Vagina (tissue), 2 donors: ENCODE measurements at places on chromosomes 3 and 15.

DNA sequence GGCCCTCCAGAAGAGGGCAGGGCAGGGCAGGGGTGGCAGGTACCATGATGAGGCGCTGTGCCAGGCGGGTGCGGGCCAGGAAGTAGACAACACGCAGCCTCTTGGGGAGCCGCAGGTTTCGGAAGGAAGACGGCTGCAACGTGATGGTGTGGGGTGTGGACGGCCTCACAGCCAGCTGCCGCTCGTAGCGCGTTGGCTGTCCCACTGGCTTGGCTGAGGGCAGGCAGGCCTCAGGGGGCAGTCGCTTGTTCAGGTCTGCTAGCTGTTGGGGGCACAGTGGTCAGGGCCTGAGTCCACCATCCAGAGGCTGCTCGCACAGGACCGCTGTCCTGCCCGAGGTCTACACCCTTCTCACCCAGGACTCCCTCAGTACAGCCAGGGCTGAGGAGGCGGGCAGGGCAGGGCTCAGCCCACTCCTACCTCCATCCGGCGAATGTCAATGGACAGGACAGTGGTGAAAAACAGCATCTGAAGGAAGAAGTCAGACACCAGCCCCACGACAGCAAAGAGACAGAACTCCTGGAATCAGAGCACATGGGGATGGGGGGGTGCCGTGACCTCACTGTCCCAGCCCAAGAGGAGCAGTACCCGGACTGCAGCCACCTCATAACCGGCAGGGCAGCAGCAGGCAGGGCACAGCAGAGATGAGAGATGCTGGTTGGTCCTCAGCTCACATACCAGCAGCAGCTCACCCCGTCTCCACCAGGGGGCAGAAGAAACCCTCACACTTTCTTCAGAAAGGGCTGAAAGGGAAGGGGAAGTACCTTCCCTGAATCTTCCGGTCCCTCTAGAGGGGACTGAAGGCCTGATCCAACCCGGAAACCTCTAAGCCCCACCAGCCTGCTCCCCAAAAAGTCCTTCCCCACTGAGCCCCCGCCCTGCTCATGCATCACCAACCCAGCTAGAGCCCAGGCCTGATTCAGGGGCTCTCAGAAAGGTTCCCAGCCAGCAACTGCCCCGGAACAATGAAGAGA lies 40.0 kb downstream of the PTPN23 start:
- no peak for DNase-seq
- peaks cover 41% of the 10 kb centered on the region for H3K36me3 ChIP-seq
- H3K27ac ChIP-seq, result peak overlapping the region; percentile 81
- peaks cover 17% of the 10 kb centered on the region for H3K4me1 ChIP-seq
- no peaks in the 10 kb centered on the region for H3K27me3 ChIP-seq
- H3K4me3 ChIP-seq, result no peak overlapping the region

DNA sequence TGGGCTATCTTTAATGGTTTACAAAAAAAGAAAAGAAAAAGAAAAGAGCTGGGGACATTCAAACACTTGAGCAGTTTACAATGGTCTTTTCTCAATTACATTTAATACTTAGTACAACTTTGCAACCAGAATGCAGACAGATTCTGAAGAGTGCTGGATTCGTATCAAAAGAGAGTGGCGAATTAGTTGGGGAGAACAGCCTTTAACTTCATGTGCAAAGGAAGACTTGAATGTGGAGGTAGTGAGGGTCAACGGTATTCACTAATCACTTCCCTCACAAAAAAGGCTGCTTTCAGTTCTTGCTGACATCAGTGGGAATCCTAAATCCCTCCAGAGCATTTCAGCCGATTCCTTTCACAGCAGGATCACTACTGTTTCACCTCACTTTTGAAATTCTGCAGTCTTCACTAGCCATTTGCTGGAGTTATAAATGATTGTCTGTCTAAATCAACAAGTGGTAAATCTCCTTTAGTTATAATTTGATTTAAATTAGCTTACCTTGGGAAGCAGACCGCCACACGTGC lies 323.0 kb upstream of the SEMA6D start:
- DNase-seq, result no peak
- H3K4me3 ChIP-seq, result no peak overlapping the region
- no peaks in the 10 kb centered on the region for H3K36me3 ChIP-seq
- H3K27me3 ChIP-seq, result no peaks in the 10 kb centered on the region
- no peaks in the 10 kb centered on the region for H3K4me1 ChIP-seq
- H3K27ac ChIP-seq, result no peak overlapping the region

DNA sequence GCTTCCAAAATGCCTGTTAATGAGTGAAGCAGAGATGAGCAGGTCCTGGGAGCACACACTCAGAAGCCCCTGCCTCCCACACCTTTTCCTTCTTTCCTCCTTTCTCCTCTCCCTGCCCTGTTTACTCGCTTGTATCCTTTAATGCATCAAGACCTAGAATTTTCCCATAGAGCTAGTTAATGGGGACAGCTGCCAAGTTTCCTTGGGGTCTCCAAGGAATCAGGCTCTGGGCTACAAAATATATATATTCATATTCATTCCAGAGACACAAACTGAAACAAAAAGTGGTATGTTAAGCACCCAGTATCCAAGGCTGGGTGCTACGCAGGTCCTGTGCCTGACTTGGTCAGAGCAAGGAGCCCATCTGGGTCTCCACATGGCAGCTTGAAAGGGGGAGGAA lies 235.6 kb downstream of the MYRIP start:
- H3K36me3 ChIP-seq, result no peaks in the 10 kb centered on the region
- no peak overlapping the region for H3K4me3 ChIP-seq
- H3K4me1 ChIP-seq, result no peaks in the 10 kb centered on the region
- H3K27me3 ChIP-seq, result no peaks in the 10 kb centered on the region
- H3K27ac ChIP-seq, result no peak overlapping the region

DNA sequence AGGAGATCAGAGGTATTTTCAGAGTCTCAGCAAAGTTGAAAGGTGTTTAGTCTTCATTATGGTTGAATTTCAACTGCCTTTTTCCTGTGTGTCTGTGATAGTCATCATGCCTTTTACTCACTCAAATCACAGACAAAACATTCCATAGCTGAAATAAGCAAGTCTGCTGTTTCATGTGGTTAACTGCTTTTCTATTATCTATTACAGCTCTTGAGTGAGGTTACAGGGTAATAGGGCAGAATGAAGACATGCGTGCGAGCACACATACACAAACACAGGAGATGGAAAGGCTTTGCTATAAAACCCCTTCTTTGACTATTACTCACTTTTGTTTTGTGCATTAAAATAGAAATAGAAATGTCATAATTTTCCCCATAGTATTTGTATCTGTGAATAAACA lies 192.6 kb upstream of the RARB start:
- H3K27ac ChIP-seq, result no peak overlapping the region
- H3K4me3 ChIP-seq, result no peak overlapping the region
- no peak for DNase-seq
- no peaks in the 10 kb centered on the region for H3K27me3 ChIP-seq

DNA sequence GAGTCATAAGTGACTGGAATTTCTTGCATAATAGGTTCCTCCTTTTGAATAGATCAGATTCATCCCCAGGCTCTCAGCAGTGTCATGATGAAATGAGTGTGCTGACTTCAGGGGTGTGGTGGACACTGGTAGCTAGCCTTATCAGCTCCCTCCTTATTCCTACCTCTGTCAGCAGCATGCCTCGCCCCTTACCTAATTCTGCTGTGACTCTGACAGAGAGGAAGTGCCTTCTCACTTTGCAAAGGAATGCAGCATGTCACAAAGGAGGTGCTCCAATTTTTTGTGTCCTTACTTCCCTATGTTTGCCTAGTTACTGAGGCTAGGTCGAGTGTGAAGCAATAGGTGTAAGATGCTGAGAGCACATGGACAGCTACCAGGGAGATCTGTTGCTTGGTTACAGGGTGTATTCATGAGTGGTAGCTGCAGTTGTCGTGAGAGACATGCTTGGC lies 90.6 kb downstream of the TNFAIP8L3 start:
- no peaks in the 10 kb centered on the region for H3K27me3 ChIP-seq
- no peak overlapping the region for H3K4me3 ChIP-seq
- no peaks in the 10 kb centered on the region for H3K36me3 ChIP-seq
- no peak overlapping the region for H3K27ac ChIP-seq
- no peak for DNase-seq

GRCh38 chr3:107978131-107979055 lies 112.4 kb downstream of the CD47 start:
- H3K36me3 ChIP-seq, result no peaks in the 10 kb centered on the region
- H3K27me3 ChIP-seq, result no peaks in the 10 kb centered on the region
- H3K4me3 ChIP-seq, result no peak overlapping the region
- no peak for DNase-seq
- no peak overlapping the region for H3K27ac ChIP-seq
- peaks cover 9% of the 10 kb centered on the region for H3K4me1 ChIP-seq

GRCh38 chr3:194607592-194608389 lies 25.4 kb downstream of the TMEM44 start:
- H3K4me1 ChIP-seq, result no peaks in the 10 kb centered on the region
- no peak overlapping the region for H3K27ac ChIP-seq
- DNase-seq, result no peak
- no peaks in the 10 kb centered on the region for H3K27me3 ChIP-seq
- no peaks in the 10 kb centered on the region for H3K36me3 ChIP-seq

DNA sequence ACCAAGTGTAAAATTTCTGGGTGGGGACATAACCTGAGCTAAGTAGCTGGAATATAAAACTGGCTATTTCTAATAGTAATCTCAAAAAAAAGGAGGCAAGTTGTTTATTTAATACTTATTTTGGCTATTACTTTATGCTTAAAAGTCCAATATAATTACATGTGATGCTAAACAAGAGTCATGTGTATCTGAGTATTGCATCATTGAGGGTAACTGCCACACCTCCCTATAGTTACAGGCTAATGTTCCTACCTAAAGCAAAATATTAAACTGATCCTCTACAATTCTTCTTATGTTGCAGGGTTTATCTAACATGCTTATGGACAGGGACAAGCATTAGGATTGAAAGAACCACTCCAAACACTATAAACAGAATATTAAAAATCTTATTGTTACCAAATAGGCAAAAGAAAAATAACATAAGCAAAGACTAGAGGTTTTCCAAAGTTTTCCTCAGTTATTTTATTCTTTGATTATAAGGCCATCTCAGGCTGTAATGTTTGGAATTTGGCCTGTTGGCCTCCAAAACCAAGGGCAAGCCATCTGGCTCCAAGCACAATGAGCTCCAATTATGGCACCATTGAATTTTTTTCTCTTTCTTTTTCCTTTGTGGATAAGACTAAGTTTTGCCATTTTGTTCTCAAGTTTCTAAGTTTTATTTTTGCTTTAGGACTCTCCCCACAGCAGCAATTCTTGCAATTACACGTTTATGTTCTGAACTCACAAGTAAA lies 75.8 kb upstream of the ABI3BP start:
- peaks cover 34% of the 10 kb centered on the region for H3K4me1 ChIP-seq
- no peaks in the 10 kb centered on the region for H3K27me3 ChIP-seq
- H3K36me3 ChIP-seq, result no peaks in the 10 kb centered on the region

DNA sequence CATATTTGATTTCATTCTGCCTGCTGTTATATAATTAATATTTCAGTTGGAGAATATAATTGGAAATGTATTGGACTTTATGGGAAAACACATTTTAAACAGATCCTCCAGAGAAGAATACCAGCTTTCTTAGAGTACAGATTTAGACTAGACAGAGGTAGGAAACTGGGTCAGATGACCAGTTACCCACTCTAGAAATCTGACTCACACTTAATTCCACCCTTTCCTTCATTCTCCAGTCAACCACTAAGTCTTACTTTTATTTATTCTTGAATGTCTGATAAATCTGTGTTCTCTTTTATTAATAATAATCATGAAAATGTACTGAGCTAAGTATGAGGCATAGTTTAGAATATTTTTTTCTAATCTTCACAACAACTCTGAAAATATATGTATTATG lies 110.7 kb downstream of the LRRC49 start:
- H3K4me1 ChIP-seq, result no peaks in the 10 kb centered on the region
- H3K27ac ChIP-seq, result no peak overlapping the region
- H3K27me3 ChIP-seq, result no peaks in the 10 kb centered on the region
- H3K36me3 ChIP-seq, result no peaks in the 10 kb centered on the region
- H3K4me3 ChIP-seq, result no peak overlapping the region

GRCh38 chr15:96359616-96360521 lies 29.4 kb downstream of the NR2F2 start:
- peak overlapping the region; percentile 49 for H3K4me3 ChIP-seq
- no peaks in the 10 kb centered on the region for H3K27me3 ChIP-seq
- peaks cover 56% of the 10 kb centered on the region for H3K4me1 ChIP-seq
- no peaks in the 10 kb centered on the region for H3K36me3 ChIP-seq
- peak overlapping the region; percentile 99 for H3K27ac ChIP-seq

- H3K36me3 ChIP-seq, result no peaks in the 10 kb centered on the region
- no peak for DNase-seq
- H3K27me3 ChIP-seq, result no peaks in the 10 kb centered on the region
Measured at GRCh38 chr3:79204351-79204750, 563.4 kb downstream of the ROBO1 start.

- no peaks in the 10 kb centered on the region for H3K36me3 ChIP-seq
- no peaks in the 10 kb centered on the region for H3K27me3 ChIP-seq
- no peak for DNase-seq
- no peak overlapping the region for H3K27ac ChIP-seq
- H3K4me1 ChIP-seq, result no peaks in the 10 kb centered on the region
Measured at GRCh38 chr3:118480101-118480860, 554.4 kb downstream of the IGSF11 start.

- no peak overlapping the region for H3K27ac ChIP-seq
- no peak overlapping the region for H3K4me3 ChIP-seq
- no peaks in the 10 kb centered on the region for H3K27me3 ChIP-seq
Measured at GRCh38 chr3:20573175-20573574, 387.2 kb upstream of the SGO1 start.

DNA sequence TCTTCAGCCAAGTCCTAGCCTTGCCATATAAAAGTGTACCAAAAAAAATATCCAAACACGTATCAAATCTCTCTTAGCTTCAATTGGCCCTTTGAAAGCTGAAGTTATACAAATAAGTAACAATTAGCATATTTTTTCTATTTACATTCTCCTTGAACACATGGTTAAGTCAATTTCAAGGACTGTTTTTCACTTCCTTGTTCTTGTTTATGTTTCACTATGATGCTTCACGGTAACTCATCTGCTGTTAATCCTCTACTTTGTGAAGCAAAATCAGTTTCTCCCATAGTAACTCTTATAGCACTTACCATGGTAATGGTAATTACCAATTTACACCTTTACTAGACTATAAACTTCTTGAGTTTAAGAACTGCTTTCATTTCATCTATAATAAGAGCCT lies 10.6 kb upstream of the SPRED1 start:
- no peaks in the 10 kb centered on the region for H3K36me3 ChIP-seq
- no peak for DNase-seq
- no peak overlapping the region for H3K4me3 ChIP-seq

- H3K36me3 ChIP-seq, result no peaks in the 10 kb centered on the region
- DNase-seq, result no peak
- H3K4me3 ChIP-seq, result no peak overlapping the region
- H3K27ac ChIP-seq, result no peak overlapping the region
- no peaks in the 10 kb centered on the region for H3K27me3 ChIP-seq
Measured at GRCh38 chr15:74252721-74253120, 16.6 kb downstream of the CCDC33 start.

GRCh38 chr3:33030246-33030645 lies 66.7 kb downstream of the GLB1 start:
- no peak overlapping the region for H3K27ac ChIP-seq
- no peaks in the 10 kb centered on the region for H3K36me3 ChIP-seq
- DNase-seq, result no peak
- no peak overlapping the region for H3K4me3 ChIP-seq
- H3K4me1 ChIP-seq, result no peaks in the 10 kb centered on the region
- H3K27me3 ChIP-seq, result no peaks in the 10 kb centered on the region

GRCh38 chr3:57826245-57826951 lies 70.3 kb downstream of the SLMAP start:
- H3K4me3 ChIP-seq, result no peak overlapping the region
- peaks cover 27% of the 10 kb centered on the region for H3K4me1 ChIP-seq
- H3K36me3 ChIP-seq, result no peaks in the 10 kb centered on the region
- no peak for DNase-seq
